Thoracic aorta (tissue), 2 donors: ENCODE measurements at places on chromosomes 4 and X. TPM values are rescaled to one million over a fixed set of nuclear protein-coding genes. Genes with fewer than 3 reads are reported as not detected.

GRCh38 chr4:121706595-121707021, 9.8 kb upstream of the ANXA5 start:
- no peak for DNase-seq

- no peak for DNase-seq
These were observed 400.5 kb downstream of the PDGFC start for GRCh38 chr4:156571146-156571545.

GRCh38 chrX:8724300-8724699, 7.6 kb downstream of the ANOS1 start:
- DNase-seq: no peak

GPR173 gene
- total RNA-seq: 2.7 TPM

NBDY gene
- total RNA-seq: 8.3 TPM

DNA sequence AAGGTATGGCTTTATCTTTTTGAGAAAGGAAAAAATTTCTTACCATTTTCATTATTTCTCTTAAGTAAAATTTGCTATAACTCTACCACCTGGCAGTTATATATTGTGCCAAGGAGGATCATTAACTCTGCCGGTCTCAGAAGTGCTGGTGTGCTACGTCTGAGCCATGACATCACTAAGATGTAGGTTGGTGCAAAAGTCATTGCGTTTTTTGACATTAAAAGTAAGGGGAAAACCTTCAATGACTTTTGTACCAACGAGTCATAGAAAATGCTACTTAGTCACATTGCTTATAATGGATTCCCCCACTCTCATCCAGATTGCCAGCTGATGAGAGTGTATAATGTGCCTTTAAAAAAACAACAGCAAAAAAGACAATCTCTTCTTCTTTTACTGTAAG, 569.1 kb upstream of the GALNT7 start:
- DNase-seq: no peak

DNA sequence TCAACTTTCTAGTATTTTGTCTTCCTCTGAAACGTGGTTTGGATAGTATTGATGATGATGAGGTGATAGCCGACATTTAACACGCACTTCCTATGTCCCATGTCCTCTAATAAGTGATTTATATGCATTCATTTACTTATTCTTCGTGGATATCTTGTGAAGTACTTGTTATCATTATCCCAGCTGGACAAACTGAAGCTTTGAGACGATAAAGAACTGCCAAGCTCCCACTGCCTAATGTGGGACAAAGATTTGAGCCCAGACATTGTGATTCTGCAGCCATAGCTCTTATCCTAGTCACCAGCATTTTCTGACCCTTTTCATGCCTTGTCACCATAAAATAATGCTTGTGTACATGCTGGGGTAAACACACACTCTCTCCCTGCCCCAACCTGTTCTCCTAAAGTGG, 92.5 kb downstream of the RAPGEF2 start:
- DNase-seq: no peak

GPR143 gene
- total RNA-seq: not detected

DNA sequence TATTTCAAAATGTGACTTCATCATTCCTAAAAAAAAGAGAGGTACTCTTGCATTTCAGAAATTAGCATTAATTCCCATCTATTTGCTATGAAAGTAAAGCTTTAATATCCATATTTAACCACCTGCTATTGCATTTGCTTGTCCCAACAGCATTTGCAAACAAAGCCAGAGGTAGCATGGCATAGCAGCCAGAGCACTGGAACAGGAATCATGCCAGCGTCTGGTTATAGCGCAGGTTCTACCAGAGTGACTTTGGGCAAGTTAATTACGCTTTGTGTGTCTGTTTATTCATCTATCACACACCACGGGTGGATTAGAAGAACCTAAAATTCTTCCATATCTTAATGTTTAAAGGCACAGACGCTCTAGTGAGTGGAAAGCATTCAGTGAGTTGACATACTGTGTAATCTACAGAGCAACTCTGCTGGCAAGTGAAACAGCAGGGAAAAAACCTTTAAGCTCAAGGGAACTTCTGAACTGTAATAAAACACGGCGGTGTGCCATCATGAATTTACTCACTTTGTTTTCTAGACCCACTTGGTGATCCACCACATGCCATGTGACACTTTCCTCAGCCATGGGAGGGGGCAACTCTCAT, 76.6 kb upstream of the QRFPR start:
- DNase-seq: no peak

MAMLD1 gene
- total RNA-seq: 7.9 TPM

DNA sequence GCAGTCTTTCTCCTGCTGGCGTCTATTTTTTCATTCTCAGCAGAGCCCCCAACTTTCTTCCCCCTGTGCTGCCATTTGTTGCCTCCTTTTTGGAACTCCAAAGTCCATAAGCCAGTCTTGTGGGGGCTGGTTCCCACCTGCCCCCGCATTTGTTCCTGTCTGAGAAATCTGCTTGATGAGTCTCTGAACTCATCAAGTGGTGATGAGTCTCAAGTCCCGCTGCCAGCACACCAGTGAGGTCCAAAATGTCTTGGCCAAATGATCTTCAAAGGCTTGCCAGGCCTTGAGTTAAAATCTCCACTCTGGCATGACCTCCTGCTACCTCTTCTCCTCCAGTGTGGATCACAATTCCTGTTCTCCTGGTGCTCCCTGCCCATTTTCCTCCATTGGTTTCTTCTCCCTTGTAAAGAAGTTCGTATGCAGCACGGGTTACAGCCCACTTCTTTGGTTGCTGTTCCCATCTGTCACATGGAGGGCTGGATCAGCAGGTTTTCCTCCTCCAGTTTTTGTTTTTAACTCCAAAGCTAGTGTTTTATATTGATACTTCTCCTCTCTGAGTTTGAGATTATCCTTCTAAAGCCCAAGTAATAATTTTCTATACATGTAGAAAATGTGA, 72.7 kb upstream of the LIMCH1 start:
- DNase-seq: no peak

GPR50 gene
- not detected for total RNA-seq

DNA sequence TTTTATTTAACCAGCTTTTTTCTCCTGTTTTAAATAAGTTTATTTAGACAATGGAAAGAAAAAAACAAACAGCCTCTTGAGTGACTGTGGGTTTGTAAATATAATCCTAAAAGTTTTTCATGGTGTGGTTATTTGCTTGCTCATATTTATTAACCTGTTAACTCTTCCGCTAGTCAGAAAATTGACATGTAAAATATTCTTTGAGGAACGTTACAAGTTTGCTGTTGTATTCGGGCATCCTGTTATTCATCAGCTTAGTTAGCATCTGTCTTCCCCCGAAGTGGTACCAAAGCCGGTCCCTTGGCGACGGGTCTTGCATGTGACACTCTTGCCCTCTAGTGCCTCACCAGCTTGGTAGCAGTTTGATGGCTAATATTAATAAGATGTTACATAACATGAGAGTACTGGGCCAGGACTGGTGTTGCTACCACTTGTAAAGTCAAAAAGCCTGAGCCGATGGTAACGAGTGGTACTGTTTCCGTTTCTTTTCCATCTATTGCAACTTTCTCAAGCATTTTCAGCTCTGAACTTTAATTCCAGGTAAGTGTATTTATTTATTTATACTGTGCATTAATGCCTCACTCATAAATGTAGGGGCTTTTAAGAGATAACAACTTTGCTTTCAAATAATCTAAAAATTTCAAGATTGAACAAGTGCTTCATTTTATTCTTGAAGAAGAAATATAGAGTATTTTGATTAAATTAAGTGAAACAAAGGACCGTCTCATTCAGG, at the start of gene NDST3:
Gene NDST3 (plus strand): TSS at position 434 of the 733 bp plus-strand sequence. CDS start 19,425 bp downstream, outside the sequence.
- no peak for DNase-seq

GRCh38 chr4:101264993-101265815, 82.1 kb downstream of the PPP3CA start:
- DNase-seq: no peak

RENBP gene
- total RNA-seq: 11.2 TPM

- DNase-seq: no peak
These were observed 21.5 kb downstream of the FHDC1 start for GRCh38 chr4:152957437-152958171.

AADAT gene
- 5.6 TPM for total RNA-seq

DNA sequence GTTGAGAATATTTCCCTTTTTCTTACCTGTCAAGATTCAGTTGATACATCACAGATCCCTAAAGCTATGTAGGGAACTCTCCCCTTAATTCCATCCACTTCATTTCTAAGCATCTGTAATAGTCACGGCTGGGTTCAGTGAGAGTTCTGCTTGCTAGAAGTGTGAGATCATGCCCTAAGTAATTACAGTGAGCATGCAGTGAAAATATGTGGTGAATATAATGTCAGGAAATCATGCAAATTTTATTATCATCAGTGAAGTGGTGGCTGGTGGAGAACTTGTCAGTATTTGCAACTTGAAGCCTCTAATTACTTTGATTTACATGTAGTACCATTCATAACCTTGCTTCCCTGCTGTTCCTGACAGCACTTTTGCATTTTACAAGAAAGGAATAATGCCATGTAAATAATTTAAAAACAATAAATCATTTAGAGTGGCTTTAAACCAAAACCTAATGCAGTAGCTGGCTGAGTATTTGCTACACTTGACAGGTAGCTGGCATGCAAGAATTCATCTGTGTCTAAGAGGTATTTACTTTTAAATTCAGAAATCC, 28.3 kb upstream of the CFAP299 start:
- no peak for DNase-seq

RPS6KA6 gene
- total RNA-seq: 9.6 TPM

GRCh38 chr4:36332023-36332781, 50.8 kb downstream of the DTHD1 start:
- DNase-seq: no peak

GRCh38 chr4:98557194-98557892, 101.1 kb downstream of the TSPAN5 start:
- no peak for DNase-seq

DNA sequence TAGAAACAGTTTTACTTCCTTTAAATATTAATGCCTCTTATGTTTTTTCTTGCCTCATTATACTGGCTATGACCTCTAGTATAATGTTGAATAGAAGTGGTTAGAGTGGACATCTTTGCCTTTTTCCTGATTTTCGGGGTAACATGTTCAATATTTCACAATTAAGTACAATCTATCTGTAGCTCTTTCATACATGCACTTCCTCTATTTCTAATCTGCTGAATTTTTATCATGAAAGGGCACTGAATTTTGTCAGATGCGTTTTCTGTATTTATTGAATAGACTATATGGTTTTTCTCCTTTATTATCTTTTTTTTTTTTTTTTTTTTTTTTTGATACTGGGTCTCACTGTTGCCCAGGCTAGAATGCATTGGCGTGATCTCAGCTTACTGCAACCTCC, 29.0 kb downstream of the MECP2 start:
- no peak for DNase-seq

TSPYL2 gene
- total RNA-seq: 83.0 TPM

CRMP1 gene
- total RNA-seq: 1.8 TPM

DNA sequence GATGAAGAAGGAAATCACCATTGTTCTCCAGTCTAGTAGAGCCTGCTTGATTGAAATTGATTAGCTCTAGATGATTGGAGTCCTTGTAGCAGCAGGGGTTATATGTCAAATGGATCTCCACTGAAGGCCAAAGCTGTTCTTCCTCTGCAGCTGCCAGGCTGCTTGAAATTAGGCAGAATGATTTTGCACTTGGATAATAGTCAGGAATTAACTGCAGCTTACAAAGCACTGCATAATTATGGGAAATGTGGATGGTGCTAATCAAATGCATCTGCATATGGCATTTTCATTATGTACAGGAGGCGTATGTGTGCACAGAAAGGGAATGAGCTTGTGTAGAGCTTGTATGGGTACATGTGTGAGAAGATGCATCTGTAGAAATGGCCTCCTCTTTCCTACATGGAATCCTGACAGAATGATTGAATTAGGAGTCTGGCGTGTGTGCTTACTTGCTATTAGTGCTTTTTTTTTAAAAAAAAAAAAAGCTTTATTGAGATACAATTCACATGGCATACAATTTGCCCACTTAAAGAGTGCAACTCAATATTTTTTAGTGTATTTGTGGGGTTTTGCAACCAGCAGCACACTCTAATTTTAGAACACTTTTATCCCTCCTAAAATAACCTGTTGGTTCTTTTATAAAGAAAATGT, 65.9 kb downstream of the TMEM131L start:
- no peak for DNase-seq

L1CAM gene
- 1.1 TPM for total RNA-seq

GRCh38 chr4:3291411-3291968, 1.3 kb upstream of the RGS12 start:
- DNase-seq: no peak

UGT2B10 gene
- not detected for total RNA-seq
